ENCODE measurements at places on chromosomes 6 and 20.

- no peak for DNase-seq
Observed at GRCh38 chr6:33750244-33750991, 3.7 kb upstream of the IP6K3 start.

- no peak for DNase-seq
Observed at GRCh38 chr6:160034036-160034930, 65.4 kb downstream of the IGF2R start.

- no peak for DNase-seq
Observed at GRCh38 chr6:47420394-47421371, 56.9 kb upstream of the CD2AP start.

- no peak for DNase-seq
Observed at GRCh38 chr6:97630604-97631003, 347.6 kb upstream of the MMS22L start.

- DNase-seq: no peak
Observed at GRCh38 chr6:42334870-42335269, 116.9 kb downstream of the TRERF1 start.

GRCh38 chr20:6123649-6124014 is 802 bp upstream of the FERMT1 start:
- no peak for DNase-seq

- DNase-seq: no peak
Observed at GRCh38 chr6:5994234-5994998, 12.3 kb downstream of the NRN1 start.

- DNase-seq: no peak
Observed at GRCh38 chr6:18491308-18492045, 104.3 kb downstream of the RNF144B start.

DNA sequence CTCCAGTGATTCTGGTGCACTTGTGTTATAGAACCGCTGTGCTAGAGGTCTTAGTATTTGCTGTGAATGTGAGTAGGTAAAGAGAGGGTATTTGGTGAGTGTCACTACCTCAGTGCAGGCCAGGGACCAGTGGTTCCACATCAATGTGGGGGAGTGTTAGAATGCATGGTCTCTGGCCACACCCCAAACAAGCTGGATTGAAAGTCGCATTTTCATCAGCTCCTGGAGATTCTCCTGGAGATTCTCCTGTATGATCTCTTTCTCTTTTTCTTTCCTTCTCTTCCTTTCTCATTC is 26.8 kb upstream of the BCAS1 start:
- DNase-seq: no peak

GRCh38 chr6:106163966-106164877 is 78.1 kb downstream of the PRDM1 start:
- DNase-seq: peak; percentile 30

GRCh38 chr6:144696610-144697368 is 411.7 kb downstream of the UTRN start:
- no peak for DNase-seq

DNA sequence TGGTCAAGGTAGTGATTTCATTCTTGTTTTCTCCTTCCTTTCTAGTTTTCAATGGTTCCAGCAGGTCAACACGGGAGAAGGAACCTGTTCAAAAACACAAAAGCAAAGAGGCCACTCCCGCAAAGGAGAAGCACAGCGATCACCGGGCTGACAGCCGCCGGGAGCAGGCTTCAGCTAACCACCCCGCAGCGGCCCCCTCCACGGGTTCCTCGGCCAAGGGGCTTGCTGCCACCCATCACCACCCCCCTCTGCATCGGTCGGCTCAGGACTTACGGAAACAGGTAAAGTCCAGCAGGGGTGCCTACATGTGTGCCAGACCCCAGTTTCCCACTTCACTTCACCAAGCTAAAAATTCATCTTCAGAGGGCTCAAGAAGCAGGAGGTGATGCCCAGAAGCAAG is 175.6 kb downstream of the DTNBP1 start:
- no peak for DNase-seq

GRCh38 chr20:44051661-44052000 is 135.4 kb downstream of the JPH2 start:
- no peak for DNase-seq

GRCh38 chr20:47141350-47141921 is 215.1 kb downstream of the ZMYND8 start:
- DNase-seq: no peak

GRCh38 chr20:46774943-46775560 is 65.6 kb downstream of the SLC2A10 start:
- DNase-seq: no peak

GRCh38 chr6:108720827-108721226 is 127.4 kb upstream of the ARMC2 start:
- no peak for DNase-seq

DNA sequence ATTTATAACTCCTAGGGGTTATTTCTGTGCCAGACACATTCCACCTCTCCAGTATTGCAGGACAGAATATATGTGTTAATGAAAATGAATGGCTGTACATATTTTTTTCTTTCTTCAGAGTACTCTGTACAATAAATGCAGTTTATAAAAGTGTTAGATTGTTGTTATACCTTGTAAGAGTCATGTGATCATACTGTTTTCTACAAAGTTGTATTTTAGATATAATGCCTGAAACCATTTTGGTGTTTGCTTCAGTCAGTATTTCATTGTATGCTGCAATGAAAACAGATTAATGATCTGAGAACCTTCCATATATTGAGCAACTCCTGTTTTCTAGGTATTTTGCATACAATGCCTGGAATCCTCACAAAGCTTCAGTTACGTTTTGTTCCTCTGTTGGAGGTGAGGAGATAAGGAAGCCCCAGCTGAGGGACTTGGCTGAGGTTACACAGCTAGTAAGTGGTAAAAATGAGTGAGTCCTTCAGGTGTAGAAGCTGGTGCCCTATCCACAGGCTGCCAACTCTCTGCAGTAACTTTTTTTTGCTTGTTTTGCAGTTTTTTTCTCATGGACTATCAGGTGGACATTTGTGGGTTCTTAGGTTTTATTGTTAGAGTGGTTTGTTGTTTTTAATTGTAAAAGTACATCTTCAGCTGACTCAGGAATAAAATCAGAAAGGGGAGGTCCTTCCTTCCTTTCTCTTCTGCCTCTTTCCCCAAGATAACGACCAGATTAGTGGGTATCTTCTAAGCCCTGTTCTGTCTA is 11.6 kb downstream of the PDCD2 start:
- DNase-seq: no peak

DNA sequence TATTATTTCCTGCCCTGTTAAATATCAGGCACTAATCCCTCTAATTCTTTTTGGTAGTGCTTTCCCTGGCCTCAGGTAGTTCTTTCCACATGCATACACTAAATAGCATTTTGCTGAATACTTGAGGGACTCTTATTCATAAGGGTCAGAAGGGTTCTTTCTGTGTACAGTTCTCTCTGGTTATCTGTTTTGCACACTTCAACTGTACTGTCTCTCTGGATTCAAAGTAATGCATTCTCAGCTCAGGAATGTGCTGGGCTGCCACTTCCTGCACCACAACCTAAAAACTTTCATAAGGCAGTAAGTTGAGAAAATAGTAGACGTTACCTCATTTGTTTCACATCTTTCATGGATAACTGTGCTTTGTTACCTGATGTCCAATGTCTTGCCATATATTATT is 32.1 kb downstream of the C6orf141 start:
- DNase-seq: no peak

GRCh38 chr6:32234934-32235333 is 11.1 kb upstream of the NOTCH4 start:
- no peak for DNase-seq

DNA sequence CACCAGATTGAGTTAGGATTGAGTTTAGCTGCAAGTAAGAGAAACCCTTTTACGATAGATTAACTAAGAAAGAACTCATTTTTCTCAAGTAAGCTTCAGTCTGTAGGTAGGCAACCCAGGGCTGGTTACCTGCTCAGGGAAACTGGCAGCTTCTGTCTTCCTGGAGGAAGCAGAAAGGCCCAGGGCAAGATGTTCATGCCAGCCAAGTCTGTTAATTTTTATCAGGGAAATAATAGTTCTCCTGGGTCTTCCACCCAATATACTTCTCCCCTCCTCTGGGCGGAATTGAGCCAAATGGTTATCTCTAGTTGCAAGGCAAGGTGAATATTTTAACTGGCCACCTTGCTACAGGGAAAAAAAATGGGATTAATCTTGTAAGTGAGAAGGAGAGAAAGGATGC is 98.2 kb downstream of the UTRN start:
- DNase-seq: no peak

Data from cerebellum (tissue), 4 donors.